ENCODE measurements at places on chromosomes 1 and 21. TPM values are rescaled to one million over a fixed set of nuclear protein-coding genes. Genes with fewer than 3 reads are reported as not detected.

BTBD8 gene
- total RNA-seq = 15.2 TPM

SYT14 gene
- total RNA-seq = not detected

DNA sequence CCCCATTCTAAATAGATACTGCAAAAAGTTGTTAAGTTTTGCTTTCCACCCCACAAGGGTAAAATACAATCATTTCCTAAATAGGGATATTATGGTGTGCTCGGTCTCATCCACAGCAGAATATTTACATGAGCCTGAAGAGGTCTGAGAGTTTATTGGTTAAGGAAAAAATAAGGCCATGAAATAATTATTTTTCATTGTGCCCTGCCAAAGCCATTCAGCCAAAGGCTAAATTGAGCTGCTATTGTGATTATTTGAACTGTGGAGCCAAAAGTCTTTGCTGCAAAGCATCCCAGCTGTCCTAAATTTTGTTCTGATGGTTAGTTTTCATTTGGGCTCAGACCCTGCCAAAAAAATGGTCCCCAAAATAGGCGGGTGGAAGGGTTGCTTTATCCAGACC, 298.7 kb upstream of the ESRRG start:
- DNase-seq = no peak

THEM5 gene
- not detected for total RNA-seq

DNA sequence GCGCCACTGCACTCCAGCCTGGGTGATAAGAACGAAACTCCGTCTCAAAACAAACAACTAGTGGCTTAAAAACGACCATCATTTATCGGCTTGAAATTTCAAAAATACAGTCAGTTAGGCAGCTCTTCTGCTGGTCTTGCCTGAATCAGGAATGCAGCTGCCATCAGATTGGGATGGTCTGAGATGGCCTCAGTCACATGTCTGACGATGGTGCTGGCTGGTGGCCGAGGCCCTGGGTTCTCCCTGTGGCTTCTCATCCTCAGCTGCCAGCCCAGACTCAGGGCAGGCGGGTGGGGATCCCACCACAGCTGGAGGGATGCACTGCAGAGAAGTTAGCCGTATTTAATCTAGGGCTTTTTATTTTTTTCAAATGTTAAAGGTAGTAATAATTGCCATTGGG, 31.3 kb downstream of the IL6R start:
- no peak for DNase-seq

DNA sequence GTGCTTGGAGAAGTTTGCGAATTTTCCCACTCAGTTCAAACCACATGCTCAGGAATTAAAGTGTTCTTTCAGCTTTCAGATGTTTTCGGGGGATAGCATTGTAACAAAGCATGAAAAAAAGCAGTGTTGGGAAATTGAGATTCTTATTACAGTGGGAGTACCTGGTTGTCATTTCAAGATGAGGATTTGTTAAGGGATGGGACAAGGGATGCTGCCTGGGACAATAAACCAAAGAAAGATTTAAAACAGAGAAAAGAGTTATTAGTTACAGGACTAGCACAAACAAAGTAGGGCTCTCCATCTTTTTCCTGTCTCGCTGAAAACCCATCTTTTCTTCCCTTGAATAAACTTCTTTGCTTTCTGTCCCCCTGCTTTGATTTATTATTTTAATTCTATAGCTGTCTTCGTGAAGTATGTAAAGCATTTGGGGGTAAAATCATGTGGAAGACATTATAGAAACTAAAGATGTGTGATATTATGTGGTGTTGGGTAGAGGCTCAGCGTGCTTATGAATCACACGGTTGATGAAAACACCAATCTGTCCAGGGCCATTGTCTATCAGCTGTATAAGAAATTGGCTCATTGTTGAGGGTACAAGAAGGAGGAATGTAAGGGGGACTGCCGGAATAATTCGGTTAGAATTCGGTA, 277.6 kb downstream of the KIF26B start:
- DNase-seq = no peak

DNA sequence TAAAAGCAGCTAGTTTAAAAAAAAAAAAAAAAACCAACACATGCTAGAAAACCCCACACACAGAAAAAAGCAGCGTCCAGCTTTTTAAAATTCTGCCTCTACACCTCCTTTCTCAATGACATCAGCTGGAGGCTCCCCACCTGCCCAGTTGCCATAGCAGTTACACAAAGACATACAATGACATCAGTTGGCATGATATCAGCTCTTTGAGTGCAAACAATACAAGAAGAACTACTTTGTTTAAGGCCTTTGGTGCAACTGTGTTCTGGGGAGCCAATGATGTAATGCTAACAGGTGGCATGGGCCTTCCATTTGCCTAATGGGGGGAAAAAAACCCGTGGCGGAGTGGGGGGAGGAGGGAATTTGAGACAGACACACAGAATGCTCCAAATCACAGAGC, 32.9 kb downstream of the DUSP10 start:
- DNase-seq = peak; percentile 60

CDA gene
- 2.3 TPM for total RNA-seq

All from uterus (tissue), 4 donors.